ENCODE measurements at places on chromosomes 3 and 15.

- DNase-seq = no peak
Observed at GRCh38 chr3:51799879-51800749, 21.1 kb upstream of the IQCF6 start.

DNA sequence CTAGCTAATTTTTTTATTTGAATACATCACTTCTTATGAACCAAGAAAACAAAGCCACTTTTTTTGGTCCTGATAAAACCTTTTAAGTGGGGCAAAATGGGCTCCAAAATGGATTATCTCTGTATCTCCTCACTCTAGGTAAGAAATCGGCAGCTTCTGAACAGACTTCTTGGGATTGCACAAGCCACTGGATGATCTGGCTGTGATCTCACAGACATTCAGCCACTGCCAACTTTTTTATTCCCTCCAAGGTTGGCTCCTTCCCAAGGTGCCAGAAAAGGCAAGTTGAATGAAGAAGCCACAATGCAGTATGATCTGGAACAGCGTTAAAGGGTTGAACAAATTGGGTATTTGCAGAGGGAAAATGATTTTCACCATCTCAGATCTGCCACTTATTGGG is 73.2 kb downstream of the PRICKLE2 start:
- DNase-seq = no peak

DNA sequence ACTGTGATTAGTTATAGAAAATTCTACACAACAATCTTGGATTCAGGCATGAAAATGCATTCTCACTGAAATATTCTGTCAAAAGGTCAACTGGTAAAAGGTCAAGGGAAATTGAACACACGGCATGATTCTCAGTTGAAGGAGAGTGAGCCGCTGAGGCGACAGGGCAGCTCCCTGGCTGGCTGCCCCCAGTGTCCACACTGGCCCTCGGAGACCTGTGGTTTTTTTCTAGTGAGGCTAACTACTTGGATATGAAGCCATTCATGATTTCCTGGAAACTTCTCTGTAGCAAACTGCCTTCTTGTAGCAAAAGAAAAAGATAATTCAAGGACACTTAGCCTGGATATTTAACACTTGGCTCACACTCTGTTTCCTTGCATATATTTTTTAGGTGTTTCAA is 37.2 kb downstream of the AADACL2 start:
- no peak for DNase-seq

- no peak for DNase-seq
Observed at GRCh38 chr15:74295800-74296199, 59.7 kb downstream of the CCDC33 start.

DNA sequence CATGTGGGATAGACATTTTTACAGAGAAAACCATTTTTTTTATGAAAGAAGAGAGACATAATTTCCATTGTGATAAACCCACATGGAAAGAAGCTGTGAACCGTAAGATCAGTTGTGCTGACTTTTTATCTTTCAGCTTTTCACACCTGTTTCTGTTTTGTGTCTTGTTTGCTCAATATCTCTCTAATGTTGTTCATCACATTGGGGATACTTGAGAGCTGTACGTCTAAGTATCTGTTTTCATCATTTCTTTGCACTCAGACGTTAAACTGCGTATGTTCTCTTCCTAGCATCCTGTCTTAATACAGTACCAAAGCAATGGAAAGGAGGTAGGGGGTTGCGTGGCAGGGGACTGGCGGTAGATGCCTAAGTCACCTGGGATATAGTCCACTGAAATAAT is 449.0 kb downstream of the NAALADL2 start:
- DNase-seq = no peak

DNA sequence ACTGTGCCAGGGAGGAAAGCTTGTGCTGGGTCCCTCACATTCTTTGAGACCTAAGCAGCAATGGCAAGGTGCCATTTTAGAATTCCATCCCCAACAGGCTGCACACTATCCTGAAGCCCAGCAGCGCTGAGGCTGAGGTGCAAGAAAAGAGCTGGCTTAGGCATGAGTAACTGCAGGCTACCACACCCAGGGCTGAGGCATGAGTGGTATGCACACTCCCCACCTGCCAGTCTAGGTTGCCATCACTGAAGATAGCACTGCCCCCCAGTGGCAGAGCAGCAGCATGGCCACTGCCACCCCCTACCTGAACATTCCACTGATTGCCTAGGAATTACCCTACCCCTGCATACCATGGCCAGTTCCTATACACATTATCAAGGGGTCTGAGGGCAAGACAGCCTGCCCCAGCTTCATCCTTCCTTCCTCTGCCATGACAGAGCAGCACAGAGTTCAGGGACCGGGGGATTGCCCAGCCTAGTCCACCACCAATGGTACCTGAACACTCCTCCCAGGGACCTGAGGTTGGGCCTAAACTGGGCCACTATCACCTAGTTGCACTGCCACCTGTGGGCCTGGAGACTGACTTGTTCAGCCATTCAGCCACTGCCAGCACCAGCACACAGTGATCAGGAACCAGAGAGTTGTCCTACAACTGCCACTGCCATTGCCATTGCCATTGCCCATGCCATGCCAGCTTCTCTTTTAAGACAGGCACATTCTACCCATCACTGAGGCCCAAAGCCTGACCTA is 129.8 kb downstream of the SATB1 start:
- DNase-seq = no peak

DNA sequence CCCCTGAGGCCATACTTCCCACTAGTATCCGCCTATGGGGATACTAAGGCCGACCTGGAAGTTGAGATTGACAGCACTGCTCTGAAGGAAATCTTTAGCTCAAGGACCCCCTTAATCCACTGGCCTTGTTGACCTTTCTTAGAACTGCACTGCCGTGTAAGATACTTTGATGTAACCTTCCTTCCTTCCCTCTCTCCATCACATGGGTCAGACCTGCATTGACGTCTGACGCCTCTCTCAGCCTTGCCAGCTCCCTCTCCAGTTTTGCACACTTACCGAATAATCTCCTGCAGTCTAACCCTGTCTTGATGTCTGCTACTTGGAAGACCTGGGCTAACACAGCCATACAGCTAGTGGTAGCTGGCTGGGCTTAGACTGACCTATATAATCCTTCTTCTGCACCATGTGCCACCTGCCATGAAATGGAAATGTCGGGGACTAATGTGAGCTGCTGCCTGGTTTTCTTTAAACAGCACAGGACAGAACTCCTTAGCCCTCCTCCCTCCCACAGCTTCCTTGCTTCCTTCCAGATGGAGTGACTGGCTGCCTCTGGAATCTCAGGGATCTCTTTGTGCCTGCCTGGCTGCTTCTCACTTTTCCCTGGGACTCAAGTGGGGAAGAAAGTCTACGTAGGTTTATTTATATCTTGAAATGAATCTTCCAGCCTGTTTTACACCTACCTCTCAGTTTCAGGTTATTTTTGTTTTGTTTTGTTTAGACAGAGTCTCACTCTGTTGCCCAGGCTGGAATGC is 39.2 kb upstream of the HERC1 start:
- no peak for DNase-seq

- DNase-seq = no peak
Observed at GRCh38 chr15:96402403-96402802, 71.9 kb downstream of the NR2F2 start.
